ENCODE measurements at places on chromosomes 6 and 20.

DNA sequence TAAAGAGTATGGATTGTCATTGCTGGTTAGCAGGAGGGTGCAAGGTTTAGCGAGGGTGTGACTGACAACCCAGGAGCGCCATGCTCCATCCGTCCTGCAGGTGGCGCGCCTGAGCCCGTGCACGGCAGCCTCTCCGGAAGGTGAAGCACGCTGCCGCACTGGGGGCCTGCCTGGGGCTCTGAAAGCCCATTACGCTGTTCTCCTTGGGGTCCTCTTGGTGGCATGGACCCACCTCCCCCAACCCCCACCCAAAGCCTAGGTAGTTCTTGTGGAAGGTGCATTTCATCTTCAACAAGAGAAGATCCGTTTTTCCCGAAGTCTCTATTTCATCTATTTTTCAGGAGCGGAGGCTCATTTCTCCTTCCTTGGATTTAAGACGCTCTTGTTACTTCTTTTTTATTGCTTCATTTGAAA, 197.4 kb upstream of the KCNG1 start:
- peak; percentile 62 for DNase-seq

DNA sequence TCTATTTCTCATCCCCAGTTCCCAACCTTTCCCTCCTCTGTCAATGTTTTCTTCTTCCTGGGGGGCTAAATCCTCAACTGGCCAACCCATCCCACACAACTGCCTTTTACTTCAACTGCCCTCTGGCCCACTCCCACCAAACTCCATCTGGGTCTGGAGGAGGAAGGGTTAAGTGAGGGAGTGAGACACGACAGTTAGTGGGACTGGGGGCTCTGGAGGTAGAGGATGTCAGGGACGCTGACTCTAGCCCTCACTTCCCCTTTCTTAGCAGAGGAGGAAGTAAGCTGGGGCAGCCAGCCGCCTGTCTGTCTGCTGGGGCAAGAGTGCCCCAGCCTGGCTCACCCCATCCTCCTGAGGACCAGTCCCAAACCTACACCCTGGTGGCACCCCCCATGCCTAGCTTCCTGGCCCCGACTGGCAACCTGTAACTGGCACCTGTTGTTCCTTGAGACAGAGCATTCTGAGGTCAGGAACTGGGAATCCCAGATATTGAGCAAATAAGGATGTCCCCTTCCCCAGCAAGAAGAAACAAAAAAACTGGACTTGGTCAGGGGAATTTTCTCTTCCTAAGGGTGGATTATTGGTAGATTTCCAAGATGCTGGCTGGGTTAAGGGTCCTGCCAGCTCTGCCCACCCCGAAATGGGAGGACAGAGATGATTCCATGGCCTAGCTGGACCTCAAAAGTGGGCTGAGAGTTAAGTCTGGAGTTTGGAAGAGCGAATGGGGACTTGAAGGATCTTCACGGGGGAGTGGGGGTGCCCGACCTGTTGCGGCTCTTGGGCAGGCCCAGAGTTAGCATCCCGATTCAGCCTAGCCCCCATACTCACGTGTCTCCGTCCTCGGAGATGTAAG, 971 bp downstream of the NFKBIE start:
- DNase-seq: no peak

DNA sequence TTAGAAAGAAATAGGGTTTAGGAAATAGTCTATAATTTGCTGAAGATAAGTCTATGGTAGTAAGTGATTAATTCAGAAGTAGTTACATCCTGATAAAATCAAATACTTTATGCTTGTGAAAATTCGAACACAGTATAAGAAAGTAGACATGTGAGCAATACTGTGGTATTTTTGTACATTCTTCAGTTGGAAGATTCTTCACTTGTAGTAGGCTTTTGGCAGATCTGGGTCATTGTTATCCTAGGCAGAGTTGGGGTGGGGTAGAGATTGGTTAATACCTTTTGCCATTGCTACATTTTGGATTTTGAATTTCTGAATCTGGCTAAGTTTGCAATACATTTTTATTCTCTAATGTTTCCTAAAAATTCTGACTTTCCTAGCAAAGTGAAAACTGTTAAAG, 197.5 kb downstream of the BCKDHB start:
- no peak for DNase-seq

DNA sequence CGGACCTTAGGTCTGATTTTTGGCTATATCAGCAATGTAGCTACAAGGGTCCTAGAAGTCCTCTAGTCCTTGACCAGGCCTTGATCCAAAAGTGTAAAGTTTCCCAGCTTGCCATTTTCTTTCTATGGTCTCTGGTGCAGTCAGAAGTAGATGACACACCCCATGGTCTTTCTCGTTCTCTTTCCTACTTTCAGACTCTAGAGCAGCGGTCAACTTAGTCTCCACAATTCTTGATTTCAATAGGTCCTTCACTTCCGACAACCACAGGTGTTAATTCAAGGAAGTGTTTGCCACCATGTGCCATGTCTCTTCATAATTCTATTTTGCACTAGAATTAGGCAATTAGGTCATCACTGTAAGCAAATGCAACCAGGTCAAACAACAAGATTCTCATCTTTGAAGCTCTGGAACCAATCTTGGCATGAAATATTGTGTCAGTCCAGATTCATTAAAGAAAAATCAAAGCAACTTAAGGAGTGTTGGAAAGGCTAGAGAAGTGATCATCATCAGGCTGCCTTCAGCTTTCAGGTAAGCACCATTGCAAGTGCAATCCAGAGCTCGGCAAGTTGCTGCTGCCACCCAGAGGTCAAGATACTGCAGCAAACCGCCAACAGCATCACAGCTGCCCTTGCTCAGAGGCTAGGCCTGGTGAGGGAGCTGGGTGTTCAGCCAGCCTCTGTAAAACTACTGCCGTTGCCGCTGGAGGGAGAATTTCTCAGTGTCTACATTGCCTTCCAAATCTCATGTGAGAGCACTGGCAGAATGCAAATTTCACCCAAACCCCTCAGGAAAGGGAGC, 5.6 kb upstream of the SYNE1 start:
- DNase-seq: no peak

DNA sequence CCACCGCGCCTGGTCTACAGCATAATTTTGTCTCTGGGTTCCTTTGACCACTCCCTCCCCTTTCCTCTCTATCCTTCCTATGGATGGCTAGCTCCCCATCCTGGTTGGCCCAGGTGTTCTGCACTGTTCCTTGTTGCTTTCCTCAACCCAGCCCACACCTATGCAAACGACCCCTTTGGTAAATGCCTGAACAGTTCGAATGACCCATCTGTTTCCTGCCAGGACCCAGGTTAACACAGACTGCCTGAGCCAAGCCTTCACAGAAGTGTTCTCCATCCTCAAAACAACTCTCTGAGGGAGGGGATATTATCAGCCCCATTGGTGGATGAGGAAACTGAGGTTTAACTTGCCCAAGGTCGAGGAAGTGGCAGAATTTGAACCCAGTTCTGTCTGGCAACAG, 44.8 kb upstream of the CCDC167 start:
- no peak for DNase-seq

DNA sequence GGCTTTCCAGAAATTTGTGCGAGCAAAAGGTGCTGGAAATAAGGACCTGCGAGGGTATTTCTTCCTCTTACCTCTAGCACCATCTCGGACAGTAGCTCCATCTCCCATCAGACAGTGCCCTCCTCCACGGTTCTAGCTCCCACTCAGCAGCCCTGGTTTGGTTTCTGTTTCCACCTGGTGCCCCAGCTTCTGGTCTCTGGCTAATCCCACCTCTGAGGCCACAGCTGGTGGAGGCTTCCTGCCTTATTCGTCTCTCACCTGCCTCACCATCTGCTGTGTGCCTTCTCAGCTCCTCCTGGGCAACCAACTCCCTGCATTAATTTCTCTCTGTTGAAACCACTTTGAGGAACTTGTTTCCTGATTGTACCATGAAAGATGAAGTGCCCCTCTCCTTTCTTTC, 162.4 kb upstream of the CDYL start:
- DNase-seq: no peak

DNA sequence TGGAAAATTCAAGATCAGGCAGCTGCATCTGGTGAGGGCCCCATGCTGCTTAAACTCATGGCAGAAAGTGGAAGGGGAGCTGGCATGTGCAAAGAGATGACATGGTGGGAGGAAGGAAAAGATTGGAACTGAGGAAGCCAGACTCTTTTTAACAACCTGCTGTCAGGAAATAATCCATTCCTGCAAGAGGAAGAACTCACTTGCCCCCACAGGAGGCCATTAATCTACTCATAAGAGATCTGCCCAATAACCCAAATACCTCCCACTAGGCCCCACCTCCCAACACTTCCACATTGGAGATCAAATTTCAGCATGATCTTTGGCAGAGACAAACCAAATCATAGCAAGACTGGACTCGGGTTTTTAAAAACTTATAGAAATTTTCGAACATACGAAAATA, 200.5 kb upstream of the KCNQ5 start:
- no peak for DNase-seq

GRCh38 chr6:38584731-38585130, 55.0 kb downstream of the BTBD9 start:
- no peak for DNase-seq

- peak; percentile 28 for DNase-seq
Measured at GRCh38 chr6:135880066-135880972, 28.8 kb downstream of the PDE7B start.

DNA sequence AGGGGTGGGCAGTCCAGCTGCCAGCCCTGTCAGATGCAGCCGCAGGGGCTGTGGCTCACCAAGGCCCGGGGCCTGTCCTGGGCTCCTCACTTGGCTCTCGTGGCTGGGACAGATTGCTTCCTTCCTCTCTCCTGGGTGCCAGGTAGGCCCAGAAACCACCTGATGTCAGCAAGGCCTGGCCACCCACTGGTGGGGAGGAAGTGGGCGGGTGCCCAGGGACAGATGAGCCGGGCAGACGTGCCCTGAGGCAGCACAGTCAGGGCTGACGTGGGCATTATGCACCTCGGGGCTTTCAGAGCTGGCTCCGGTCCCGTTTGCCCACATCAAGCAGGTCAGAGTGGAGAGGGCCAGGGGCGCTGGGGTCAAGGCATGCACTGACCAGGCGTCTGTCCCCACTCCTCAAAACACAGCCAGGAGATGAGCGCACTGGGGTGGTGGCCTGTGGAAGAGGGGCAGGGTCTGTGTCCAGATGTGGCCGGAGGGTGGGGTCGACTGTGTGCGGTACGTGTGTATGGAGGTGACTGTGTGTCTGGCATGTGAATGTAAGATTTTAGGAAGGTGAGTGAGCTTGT, 133.2 kb upstream of the PTPN1 start:
- no peak for DNase-seq

DNA sequence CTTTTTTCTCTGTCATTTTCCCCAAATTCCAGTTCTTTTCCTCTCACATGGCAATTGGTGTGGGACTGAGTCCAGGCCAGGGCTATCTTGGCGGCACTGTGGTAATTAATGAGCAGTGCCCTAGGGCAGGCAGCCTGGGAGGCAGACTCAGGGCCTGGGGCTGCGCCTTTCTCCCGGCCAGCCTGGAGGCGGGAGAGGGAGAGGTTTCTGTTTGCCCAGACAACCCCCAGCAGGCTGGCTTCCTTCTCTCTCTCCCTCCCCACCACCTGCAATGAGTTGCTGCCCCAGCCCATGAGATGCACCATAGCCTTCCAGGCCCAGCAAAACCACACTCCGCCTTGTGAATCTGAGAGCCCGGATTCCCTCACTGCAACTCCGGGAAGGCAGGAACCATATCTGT, 15.1 kb upstream of the CCDC167 start:
- no peak for DNase-seq

DNA sequence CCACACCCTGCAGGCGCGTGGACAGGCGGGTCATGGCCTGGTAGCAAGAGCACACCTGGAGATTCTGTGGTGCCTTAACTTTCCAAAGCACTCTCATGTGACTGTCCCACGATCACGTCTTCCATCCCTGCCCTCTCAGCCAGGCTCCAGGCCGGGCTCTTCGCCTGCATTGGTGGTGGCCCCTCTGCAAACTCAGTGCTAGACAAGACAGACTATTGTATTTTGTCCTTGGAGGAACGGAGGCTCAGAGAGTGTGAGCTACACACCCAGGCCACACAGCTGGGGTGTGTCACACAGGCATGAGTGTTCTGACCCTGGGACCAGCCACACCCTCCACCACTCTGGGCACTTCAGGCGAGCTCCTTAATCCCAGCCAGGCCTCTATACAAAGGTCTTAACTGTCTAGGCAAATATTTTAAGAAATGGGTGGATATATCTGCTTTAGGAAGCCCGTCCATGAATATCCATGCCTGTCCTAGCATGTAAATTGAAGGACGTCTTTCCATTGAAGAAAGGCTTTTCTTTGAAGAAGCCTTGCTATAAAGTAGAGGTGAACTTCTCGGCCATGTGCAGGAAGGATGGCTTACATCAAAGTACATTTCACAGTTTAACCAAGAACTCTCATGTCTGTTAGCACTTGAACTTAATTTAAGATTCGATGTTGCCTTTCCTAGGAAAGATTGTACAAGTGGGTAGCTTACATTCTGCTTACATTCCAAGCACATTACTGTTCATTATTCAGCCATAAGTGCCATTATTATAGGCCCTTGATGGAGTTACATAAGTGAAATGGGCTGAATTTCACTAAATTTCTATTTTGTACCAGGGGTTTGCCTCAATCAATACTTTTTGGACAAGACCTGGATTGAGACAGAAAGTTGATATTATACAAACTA, 263.9 kb downstream of the DLL1 start:
- DNase-seq: no peak

DNA sequence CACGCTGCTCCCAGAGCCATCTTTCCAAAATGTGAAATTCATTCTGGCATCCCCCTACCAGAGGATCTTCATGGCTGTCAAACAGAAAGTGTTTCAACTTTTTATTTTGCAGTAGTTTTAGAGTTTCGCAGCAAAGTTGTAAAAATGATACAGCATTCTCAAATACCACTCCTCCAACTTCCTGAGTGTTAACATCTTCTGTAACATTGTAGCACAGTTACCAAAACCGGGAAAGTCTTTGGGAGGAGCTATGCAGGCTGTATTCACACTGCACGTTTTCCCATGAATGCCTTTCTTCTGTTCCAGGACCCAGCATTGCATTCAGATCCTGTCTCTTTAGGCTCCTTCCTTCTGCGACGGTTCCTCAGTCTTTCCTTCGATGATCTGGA, 30.1 kb downstream of the CDYL start:
- DNase-seq: no peak

DNA sequence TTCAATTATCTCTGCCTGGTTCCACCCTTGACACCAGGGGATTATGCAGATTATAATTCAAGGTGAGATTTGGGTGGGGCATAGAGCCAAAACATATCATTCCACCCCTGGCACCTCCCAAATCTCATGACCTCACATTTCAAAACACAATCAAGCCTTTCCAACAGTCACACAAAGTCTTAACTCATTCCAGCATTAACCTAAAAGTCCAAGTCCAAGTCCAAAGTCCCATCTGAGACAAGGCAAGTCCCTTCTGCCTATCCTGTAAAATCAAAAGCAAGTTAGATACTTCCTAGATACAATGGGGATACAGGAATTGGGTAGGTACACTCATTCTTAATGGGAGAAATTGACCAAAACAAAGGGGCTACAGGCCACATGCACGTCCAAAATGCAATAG, 73.7 kb upstream of the SLC24A3 start:
- DNase-seq: no peak

- no peak for DNase-seq
Measured at GRCh38 chr6:114249522-114249921, 93.3 kb downstream of the HS3ST5 start.

GRCh38 chr6:38503960-38504682, 135.6 kb downstream of the BTBD9 start:
- DNase-seq: no peak

GRCh38 chr6:111989743-111990142, 64.2 kb upstream of the CCN6 start:
- DNase-seq: no peak

- DNase-seq: no peak
Measured at GRCh38 chr6:110491299-110491643, 14.9 kb upstream of the SLC22A16 start.

- no peak for DNase-seq
Measured at GRCh38 chr6:13539572-13539971, 34.8 kb upstream of the SIRT5 start.

GRCh38 chr6:107491138-107491609, 1.3 kb downstream of the SOBP start:
- DNase-seq: no peak
